OCI-M1 (cell line): ENCODE measurements at places on chromosomes 11 and 22.

GRCh38 chr11:121512468-121513465, 60.0 kb upstream of the SORL1-AS1 start:
- no peak for DNase-seq

DNA sequence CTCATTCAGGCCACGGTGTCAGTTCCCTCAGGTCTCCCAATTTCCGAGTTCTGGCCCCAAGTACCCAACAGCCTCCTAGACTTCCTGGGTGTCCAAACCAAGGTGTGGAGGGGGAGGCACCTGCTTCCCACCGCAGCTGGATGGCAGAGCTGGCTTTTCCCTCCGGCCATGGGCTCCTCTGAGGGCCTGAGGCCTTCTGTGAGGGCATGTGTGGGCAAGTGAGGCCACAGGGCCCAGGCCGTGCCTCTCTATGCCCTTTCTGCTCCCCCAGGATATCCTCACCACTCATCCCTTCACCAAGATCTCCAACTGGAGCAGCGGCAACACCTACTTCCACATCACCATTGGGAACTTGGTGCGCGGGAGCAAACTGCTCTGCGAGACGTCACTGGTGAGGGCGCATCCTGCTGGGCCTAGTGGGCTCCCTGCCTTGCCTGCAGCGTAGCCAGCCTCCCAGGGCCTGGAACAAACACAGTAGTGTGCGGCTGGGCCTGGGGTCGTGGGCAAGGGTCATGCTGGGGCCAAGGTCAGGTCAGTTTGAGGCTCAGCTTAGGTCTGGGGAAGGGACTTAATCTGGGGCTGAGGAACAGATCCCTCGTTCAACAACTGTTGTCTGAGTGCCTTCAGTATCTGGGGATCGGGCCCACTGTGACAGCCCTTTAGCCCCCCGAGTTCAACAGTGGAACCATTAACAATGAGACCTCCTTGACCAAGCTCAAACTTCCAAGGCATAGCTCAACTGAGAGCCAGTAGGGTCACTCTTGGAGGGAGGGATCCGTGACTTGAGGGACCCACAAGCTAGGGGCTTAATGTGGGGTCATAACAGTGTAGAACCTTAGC, 85.8 kb downstream of the MYO7A start:
- no peak for DNase-seq

- no peak for DNase-seq
These were observed 45.9 kb upstream of the CTSC start for GRCh38 chr11:88383447-88383846.

DNA sequence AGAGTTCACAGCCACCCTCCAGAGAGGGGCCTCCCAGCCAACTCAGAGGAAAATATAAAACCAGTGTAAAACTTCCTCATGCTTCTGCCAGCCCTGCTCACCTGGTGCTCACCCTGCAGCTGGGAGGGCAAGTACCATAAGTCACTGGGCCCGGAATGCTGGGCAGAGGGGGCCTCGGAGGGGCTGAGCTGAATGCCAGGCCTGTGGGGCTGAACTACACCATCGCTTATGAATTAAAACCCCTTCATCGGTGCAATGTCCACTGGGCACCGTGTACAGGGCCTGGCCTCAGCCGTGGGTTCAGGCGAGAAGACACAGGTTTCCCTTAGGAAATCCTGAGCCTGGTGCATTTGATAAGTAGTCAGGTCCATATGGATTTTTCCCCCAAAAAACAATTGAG, 828.6 kb downstream of the TBC1D22A start:
- DNase-seq = no peak

- DNase-seq = peak; percentile 83
These were observed 1519.7 kb upstream of the TENM4 start for GRCh38 chr11:80960381-80961029.
